ENCODE measurements at places on chromosomes 4 and X.
A peak's percentile ranks its signal among the peaks of the same experiment; 100 is the strongest.

- no peak for DNase-seq
Observed at GRCh38 chrX:40733706-40734105, 1.6 kb downstream of the MED14 start.

- DNase-seq: no peak
Observed at GRCh38 chrX:152907084-152907651, 9.3 kb downstream of the ZNF185 start.

DNA sequence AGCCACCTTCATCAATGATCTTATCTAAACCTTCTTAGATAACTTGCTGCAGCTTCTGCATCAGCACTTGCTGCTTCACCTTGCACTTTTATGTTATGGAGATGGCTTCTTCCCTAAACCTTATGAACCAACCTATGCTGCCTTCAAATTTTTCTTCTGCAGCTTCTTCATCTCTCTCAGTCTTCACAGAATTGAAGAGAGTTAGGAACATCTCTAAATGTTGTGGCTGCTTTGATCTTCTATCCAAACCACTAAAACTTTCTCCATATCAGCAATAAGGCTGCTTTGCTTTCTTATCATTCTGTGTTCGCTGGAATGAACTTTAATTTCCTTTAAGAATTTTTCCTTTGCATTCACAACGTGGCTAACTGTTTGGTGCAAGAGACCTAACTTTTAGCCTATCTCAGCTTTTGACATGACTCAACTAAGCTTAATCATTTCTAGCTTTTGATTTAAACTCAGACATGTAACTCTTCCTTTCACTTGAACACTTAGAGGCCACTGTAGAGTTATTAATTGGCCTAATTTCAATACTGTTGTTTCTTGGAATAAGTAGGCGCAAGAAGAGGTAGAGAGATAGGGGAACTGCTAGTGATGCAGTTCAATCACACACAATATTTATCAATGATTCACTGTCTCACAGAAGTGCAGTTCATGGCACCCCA is 36.1 kb upstream of the CORIN start:
- DNase-seq: no peak

DNA sequence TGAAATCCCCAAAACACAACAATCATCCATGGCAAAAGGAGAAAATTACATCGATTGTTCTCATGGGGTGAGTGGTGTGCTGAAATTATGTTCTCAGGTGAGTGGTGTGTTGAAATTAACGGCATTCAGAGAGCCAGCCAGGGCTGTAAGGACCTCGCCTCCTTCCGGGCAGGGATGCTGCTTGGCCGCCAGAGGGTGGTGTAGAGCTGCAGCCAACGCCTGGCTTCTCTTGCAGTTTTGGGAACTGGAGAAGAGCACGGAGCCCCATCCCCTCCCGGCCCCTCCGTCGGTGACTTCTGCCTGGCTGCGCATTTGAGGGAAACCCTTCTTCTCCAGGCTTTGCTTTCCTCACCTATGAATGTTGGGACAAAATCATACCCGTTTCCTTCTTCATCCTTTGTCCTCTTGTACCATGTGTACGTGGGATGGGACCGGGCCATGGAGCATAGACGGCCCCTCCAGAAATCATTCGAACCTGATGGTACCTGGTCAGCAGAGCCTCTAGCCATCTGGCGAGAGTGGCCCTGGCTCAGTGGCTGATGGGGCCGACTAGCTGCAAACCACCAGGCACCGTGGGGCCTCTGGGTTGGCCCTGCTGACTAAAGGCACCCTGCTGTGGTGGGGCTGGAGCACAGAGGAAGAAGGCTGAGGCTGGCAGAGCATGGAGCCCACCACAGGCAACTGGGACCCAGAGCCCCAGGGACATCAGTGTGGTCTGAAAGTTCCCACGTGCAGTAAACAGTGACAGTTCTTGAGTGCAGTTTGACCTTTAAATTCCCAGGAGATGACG is 28.4 kb downstream of the TRMT44 start:
- peak; percentile 71 for DNase-seq
